ENCODE measurements at places on chromosomes 7 and 10.

- no peak for DNase-seq
These were observed 44.5 kb upstream of the PPP1R3A start for GRCh38 chr7:113963356-113963755.

- no peak for DNase-seq
These were observed 141.5 kb upstream of the CAV2 start for GRCh38 chr7:116357781-116358670.

- no peak for DNase-seq
These were observed 771 bp downstream of the PHYHIPL start for GRCh38 chr10:59177031-59177797.

- DNase-seq, result no peak
These were observed 3.8 kb downstream of the GRM3 start for GRCh38 chr7:86647385-86648094.

GRCh38 chr10:5830629-5831445 is 17.6 kb upstream of the GDI2 start:
- DNase-seq, result no peak

GRCh38 chr10:102812231-102812876 is 24.9 kb downstream of the CYP17A1 start:
- no peak for DNase-seq
